ENCODE measurements at places on chromosomes 7 and 10.

DNA sequence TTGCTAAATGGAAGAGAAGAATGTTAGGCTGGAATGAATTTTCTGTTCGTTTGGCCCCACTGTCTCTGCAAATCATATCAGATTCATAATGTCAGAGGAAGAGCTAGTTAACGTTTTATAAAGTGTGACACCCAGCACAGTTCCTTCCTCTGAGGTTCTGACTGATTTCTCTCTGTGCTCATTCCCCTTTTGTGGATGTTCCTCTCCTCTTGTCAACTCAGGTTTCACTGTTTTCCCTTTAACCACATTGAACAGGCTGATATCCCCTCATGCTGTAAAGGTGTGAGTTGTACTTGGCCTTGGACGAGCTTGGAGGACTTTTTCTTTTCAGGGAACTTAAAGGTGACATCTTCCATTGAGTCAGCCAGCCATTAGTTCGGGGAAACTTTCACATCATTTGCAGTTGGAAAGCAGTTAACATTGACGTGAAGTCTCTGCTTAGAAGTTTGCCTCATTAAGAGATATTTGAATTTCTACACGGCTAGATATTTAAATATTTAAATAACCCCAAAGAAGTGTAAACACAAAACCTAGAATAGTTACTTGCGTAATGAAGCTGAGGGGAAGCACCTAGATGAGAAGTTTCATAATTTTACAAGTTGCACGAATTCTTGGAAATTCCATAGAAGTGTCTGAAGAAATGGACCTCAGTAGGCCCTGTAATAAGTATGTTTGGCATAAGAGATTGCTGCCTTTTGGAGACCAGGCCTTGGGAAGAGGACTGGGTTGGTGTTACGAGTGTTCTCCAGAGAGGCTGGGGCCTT, 101.5 kb upstream of the EGR2 start:
- DNase-seq, result no peak

DNA sequence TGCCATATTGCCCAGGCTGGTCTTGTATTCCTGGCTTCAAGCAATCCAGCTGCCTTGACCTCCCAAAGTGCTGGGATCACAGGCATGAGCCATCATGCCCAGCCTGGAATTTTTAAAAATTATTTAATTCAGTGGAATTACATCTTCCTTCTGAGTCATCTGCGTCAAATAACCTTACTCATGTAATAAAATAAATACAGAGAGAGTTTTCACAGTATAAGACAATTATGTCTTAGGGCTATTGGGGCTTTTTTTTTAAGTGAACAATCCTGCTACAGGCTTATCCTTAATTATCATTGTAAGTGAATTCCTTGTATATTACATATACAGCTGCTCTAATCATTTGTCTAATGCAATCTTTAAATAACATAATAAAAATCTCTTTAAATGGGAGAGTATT, 108.3 kb downstream of the MAPK8 start:
- no peak for DNase-seq

DNA sequence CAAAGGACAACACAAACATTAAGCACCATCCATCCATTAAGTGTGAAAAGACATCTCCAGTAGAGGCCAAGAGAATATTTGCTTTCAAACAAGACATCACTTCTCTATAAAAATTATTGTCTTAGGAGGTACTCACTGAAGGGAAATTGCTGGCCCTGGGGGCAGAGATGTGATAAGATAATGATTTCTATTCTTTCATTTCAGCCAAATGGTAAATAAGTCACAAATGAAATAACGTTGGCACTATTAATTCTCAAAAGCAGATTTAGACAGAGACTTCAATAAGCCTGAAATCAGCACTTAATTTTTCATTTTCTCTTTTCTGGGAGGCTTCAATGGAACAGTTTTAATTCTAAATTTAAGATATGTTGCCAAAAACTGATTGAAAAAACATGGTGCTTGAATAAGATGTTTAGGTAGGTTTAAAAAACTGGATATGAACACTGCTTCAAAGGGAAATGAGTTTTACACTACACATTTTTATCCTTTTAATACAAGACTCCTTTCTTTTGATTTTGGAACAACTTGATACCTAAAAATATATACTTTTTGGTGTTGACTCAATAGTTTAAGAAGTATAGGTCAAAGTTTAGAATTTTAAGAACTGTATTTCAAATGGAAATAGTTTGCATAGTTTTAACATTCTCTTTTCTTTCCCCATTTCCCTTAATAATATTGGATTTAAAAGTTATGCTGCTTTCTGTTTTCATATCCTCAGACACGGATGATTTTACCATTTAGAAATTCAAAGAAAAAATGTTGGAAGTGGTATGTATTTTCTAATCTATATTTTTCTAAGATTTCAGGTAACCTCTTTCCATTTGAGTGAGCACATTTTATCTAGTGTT, 204.0 kb downstream of the AHR start:
- no peak for DNase-seq

GRCh38 chr10:73588656-73589055, 2.5 kb downstream of the USP54 start:
- no peak for DNase-seq

DNA sequence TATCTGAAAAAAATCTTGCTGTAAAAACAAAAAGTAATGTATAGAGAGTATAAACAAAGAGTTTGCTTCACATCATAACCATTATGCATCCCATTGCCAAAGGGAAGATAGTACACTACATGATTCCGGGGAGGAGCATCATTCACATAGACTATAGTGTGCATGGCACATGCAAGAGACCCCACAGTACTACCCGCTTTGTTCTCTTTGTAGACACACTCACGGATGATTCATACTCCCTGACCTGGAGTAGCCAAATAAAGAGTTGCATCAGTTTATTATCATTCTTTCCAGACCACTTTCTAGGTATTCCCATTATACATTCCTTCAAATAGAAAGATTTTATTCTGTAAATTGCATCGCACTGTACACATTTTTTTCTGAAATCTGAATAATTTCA, 356.9 kb downstream of the PCDH15 start:
- DNase-seq, result no peak

DNA sequence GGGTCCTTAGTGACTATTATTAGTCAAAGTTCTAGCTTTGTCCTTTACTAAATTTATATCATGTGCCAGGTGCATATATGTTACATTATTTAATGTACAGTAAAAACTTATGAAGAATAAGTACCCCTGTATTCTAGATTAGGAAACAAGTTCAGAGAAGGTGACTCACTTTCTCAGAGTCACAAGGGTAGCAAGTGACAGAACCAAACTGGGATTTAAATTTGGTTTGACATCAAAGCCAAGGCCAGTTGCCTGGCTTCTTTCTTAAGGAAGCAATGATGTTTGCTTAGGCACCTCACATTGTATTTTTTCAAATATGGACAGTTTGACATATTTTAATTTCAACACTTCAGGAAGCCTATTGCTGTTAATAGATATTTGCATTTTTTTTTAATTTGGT, 2.5 kb downstream of the LSM8 start:
- DNase-seq, result no peak

GRCh38 chr7:75937958-75938786, 23.2 kb downstream of the POR start:
- peak; percentile 75 for DNase-seq

DNA sequence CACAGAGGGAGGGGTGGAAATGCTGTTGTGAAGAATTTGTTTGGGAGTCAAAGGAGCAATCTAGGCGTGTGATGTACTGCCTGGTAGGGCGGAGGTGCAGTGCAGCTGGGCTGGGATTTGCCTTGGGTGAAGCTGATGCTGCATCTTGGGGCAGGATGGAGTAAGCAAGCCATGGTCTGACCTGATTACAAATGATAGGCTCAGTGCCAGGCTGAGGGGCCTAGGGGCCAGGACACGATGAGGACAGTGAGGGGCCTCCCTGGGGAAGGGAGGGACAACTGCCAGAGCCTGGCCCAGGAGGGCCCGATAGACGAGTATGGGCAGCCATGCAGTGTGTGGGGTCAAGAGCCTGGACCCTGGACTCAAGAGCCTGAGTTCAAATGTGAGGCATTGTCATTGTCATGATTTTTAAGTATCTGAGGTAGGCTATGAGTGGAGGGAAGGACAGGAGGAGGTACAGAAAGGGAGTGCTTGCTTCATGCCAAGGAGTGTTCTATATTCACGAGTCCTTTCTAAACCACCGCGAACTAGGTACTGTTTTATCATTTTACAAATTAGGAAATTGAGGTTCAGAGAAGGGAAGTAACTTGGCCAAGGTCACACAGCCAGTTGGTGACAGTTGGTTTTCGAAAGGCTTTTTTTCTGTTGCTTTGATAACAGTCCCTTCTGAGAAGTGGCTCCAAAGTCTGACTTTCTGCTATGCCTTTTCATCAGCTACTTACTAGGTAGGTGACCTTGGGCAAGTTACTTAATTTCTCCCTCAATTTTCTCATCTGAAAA, 29.7 kb downstream of the HIF1AN start:
- DNase-seq, result no peak

DNA sequence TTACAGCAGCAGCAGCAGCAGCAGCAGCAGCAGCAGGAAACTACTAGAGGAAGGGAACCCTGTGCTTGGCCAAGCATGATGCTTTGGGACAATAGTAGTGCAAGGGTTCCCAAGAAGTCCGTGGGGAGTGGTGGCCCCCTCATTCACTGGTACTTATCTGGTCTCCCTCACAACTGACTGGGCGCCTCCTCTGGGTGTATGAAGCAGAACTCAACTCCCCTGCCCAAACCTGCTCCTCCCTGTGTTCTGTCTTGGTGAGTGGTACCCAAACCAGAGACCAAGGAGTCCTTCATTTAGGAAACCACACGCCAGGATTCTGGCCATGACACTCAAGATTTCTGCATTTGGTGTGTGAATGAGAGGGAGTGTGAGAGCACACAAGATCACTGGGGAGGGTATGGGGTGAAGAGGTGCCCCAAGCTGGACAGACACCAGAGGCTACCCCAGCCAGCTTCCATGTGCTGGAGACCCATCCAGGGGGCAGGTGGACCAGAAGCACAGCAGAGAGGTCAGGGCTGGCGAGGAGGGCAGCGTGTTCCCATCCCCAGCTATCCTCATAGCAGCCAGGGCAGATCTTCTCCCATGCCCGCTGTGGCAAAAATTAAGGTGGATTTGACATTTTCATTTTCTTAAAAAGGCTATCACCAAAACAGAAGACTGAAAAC, 10.6 kb upstream of the ZNF777 start:
- no peak for DNase-seq

- no peak for DNase-seq
Observed at GRCh38 chr10:129679207-129679606, 212.2 kb downstream of the MGMT start.

Data from SK-N-DZ (cell line).